ENCODE measurements at places on chromosomes 7 and 10.
A peak's percentile ranks its signal among the peaks of the same experiment; 100 is the strongest.

DNA sequence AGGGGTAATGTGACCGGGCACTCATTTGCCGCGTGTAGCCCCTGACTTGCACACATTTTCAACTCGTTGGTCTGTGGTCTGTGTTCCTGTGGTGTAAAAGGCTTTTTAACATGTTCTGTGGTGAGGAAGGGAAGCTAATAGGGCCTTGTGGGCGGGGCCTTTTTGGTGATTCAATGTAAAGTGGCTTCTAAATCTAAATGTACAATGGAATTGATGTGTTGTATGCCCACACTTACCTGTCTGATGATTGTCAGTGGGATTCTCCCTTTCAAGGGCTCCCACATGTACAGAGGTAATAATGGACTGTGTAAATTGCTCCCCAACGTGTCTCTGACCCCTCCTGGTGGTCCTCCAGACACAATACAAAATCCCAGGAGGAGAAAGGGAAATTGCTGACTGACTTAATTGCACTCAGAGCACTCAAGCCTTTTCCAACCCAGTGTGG, 43.1 kb upstream of the GATAD1 start:
- no peak for DNase-seq

- no peak for DNase-seq
Observed at GRCh38 chr7:79268730-79269129, 184.7 kb downstream of the MAGI2 start.

DNA sequence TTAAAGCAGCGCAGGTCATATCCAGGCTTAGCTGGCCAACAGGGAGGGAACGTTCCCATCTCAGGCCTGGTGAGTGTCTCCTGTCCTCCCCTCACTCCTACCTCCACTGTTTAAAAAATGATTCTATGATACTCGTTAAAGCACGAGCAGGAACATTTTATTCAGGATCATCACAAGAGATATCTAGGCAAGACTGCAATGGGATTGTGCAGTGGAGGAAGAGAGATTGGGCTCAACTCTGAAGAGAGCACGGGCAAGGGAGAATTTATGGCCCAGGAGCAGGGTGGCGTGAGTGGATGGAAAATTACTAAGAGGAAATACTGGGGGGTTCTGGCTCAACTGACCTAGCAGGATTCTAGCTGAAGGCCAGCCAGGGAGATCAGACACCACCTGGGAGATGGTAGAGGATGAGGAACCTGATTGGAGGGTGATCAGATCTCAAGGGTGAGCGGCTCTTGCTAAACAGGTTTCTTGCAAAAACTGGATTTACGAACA, 9.0 kb upstream of the HSPB1 start:
- DNase-seq, result no peak

DNA sequence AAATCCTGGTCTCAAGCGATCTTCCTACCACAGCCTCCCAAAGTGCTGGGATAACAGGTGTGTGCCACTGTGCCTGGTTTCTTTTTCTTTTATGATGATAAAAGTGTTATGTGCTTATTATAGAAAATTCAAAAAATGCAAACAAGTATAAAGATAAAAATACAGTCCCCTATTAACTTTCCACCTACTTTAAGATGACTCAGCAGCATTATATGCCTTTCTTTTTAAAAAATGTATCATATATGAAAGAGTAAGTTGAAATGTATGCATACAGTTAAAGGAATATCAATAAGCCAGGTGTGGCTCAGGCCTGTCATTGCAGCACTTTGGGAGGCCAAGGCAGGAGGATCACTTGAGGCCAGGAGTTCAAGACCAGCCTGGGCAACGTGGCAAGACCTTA, 216.9 kb upstream of the GALNT17 start:
- DNase-seq, result no peak

DNA sequence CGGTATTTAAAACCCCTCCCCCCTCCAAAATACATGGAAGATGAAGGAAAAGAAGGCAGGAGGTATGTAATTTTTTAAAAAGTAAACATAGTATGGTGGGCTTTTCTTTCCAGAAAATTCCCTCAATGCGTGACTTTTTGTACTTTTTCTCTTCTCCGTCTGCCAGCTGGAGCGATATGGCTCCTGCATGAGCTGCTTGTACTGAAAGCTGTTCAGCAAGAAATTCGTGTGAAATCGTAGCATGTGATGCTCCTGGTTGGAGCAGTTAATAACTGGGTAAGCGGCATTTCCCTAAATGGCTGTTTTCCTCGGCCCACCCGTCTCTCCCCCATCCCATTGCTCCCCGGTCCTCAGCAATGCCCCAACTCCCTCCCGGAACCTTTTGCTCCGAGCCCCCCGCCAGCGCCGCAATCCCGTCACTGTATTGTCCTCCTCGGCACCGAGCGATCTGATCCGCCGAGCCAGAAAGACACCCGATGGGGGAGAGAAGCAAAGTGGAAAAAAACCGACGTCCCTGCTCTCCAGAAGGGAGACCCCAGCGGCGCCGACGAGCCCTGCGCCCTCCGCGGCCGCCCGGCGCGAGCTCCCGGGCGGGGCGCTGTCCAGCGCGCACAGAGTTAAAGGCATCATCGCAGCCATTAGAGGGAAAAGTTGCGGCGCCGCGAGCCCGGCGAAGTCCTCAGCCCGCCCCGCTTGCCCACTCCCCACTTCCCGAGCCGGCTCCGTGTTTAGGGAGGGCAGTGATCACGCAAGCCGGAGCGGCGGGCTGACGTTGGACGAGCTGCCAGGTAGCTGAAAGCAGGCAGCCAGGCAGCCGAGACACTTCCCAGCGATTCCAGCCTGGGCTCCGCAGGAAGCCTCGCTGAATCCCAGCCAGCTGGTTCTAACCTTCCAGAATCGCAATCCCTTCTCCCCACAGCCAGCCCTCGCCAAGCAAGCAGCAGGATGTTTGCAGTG, at the start of gene VSTM2A:
Gene VSTM2A, plus strand, starts transcription at position 707 of the 957 bp plus-strand sequence. CDS start 356 bp downstream, outside the sequence.
- peak; percentile 18 for DNase-seq

GRCh38 chr7:31705377-31705776, 18.4 kb downstream of the PPP1R17 start:
- DNase-seq, result no peak

- DNase-seq, result no peak
Observed at GRCh38 chr7:34946486-34946885, 90.8 kb downstream of the DPY19L1 start.

GRCh38 chr7:128112018-128112780, 81.0 kb upstream of the LRRC4 start:
- DNase-seq, result no peak

DNA sequence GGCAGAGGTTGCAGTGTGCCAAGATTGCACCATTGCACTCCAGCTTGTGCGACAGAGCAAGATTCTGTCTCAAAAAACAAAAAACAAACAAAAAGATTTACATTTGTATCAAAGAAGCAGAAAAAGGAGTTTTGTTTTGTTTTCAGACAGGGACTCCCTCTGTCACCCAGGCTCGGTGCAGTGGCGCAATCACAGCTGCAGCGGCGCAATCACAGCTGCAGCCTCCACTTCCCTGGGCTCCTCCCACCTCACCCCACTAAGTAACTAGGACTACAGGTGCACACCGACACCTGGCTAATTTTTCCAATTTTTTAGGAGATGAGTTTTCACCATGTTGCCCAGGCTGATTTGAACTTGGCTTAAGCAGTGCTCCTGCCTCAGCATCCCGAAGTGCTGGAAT, 1.8 kb downstream of the ARMC10 start:
- no peak for DNase-seq

- DNase-seq, result no peak
Observed at GRCh38 chr10:84135836-84136235, 3.5 kb upstream of the GHITM start.

DNA sequence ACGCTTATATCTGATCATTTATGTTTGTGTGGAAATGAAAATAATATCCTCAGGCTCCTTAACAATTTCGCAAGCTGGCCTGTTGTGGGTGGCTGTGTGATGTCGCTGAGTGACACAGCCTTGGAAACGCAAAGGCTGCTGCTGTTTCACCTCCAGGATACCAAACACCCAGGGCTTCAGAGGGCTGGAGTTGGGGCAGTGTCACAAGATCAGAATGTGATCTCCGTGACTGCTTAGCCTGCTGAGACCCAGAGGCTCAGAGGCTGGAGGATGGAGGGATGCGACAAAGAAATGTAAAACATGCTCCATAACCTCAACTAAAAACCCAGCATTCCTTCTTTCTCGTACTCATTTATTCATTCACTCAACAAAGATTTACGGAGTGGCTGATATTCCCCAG, 37.2 kb upstream of the BMPER start:
- no peak for DNase-seq

DNA sequence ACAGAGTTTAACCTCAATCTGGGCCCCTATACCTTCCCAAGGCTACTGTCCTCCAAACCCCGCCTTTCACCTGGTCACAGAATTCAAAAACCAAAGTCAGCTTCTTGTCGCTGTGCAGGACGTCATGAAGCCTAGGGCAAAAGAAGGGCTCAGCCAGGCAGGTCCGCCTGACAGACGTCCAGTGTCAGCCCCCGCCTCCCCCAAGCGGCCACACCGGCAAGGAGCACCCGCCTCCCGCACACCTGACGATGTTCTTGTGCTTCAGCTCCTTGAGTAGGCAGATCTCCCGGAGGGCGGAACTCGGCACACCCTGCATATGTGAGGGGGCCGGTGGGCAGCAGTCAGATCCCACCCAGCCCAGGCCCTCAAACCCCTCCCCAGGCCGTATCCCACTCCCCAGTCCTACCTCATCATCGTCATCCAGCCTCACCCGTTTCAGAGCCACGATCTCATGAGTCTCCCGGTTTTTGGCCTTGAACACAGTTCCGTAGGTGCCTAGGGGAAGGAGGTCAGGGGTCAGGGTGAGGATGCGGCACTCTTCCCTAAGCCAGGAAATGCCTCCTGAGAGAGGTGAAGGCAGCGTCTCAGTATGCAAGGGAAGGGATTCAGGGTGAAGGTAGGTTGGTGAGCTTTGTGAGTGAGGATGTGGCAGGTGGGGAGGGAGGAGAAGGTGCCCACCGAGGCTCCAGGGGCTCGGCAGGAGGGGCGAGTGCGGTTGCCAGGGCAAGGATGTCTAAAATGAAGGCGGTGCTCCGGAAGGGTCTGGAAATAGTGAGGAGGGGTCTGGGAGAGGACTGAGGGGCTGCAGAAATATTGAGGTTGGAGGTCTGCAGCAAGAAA, 811 bp downstream of the CDK5 start:
- DNase-seq, result no peak

DNA sequence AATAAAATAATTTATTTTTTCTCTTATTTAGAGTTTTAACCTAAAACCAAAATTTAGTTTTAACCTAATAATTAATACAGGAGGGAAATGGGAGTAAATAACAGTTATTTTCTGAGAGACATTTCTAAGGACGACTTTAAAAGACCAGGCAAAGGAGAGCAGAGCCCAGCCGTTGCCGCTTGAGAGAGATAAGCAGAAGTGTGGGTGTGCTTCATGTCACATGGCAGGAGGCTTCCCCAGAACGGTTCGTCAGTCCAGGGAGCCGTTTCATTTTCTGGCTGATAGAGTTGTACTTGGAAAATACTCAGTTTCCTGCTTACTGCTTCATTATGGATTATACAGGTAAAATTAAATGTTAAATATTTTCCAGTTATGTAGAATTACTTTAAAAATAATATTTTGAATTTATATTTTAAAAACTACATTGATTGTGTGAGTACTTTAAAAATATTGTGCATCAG, 61.4 kb downstream of the ST7 start:
- no peak for DNase-seq

DNA sequence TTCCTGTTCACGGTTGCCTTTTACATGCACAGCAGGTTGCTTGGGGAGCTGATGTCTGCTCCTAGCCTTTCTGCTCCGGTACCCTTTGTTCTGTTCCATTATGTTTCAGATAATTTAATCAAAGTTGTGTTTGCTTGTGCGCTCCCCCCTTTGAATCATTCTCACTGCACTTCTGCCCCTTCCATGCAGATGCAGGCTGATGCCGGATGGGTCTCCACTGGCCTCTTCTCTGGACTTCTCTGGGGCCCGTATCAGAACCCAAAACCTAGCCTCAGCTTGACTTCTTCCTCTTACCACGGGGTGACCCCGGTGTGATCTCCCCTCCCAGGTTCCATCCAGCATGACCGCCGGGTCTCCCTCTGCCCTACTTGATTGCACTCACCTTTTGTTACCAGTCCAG, 272.0 kb downstream of the DPP6 start:
- no peak for DNase-seq

DNA sequence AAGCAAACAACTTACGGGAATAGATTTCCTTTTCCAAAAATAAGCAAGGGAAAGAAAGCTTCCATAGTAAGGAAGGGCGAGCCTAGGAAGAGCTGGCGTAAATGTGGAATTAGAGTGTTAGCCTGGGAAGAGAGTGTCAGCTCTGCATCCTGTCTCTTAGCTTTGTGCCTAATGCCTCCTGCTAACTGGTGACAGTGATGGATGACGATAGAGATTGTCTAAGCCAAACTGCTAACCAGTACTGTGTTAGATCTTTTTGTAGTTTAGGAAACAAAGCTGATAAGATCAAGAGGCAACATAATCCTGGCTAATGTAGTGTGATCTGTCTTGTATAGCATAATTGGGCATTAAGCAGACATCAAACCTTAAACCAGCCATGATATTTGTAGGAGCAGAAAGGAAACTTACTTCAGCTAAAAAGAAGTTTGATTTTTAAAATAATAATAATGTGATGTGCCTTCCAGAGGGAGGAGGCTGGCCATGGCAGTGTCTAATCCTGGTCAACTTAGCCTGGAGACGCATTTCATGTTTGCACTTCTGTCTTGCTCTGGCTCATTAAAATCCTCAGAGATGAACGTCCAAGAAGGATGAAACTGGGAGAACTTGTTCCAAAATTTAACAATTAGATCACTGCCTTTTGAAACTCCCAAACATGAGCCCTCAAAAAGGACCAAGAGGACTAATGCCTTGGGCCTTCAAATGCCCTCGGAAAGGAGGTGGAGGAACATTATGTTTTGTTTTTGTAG, 85.1 kb downstream of the FAM204A start:
- no peak for DNase-seq

GRCh38 chr10:24444337-24444736, 235.4 kb downstream of the KIAA1217 start:
- no peak for DNase-seq

DNA sequence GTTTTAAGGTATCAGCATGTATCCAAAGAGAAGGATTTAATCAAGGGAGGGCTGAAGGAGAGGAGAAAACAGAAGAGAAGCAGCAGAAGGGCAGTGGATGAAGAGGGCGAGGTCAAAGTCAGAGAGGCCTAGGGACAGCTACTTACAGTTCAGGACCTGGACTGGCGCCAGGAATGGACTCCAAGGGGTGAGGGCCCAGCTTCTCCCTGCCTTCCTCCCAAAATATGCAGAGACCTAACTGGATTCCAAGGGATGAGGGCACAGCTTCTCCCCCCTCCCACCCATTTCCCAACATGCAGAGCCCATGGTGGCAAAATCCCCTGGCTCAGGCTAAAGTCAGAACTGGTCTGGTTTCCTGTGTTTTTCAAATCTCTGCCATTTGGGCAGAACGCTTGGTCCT, 3.4 kb upstream of the TCF7L2 start:
- DNase-seq, result no peak

- no peak for DNase-seq
Observed at GRCh38 chr7:5709347-5709950, 72.0 kb downstream of the RNF216 start.

Measured in right lung (tissue), 10 donors.